Right atrium auricular region (tissue), 2 donors: ENCODE measurements at places on chromosomes 11 and 22. TPM values are rescaled to one million over a fixed set of nuclear protein-coding genes. Genes with fewer than 3 reads are reported as not detected.

- no peak for DNase-seq
Measured at GRCh38 chr11:22431106-22431505, 92.9 kb downstream of the SLC17A6 start.

Gene NXPE4
- not detected for total RNA-seq

GRCh38 chr22:20105456-20106204 is 10.3 kb upstream of the RANBP1 start:
- no peak for DNase-seq

GRCh38 chr11:33930317-33931021 is 38.6 kb upstream of the LMO2 start:
- DNase-seq: no peak

DNA sequence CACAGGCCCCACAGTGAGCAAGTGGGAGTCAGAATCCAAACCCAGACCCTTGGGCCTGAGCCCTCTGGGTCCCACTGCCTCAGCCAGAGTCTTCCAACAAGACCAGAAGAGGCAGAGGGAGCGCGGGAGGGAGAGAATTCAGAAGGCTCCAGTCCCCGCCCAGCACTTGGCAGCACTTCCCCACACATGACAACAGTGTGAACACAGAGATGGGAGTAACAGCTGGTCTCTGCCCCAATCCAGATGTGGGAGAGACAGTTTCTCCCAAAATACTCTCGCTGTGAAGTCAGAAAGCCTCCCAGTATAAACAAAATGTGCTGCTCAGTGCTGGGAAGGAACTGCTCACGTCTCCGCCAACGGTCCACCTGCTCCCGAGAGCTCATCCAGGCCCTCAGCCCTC is 219.9 kb downstream of the MN1 start:
- peak; percentile 90 for DNase-seq

DNA sequence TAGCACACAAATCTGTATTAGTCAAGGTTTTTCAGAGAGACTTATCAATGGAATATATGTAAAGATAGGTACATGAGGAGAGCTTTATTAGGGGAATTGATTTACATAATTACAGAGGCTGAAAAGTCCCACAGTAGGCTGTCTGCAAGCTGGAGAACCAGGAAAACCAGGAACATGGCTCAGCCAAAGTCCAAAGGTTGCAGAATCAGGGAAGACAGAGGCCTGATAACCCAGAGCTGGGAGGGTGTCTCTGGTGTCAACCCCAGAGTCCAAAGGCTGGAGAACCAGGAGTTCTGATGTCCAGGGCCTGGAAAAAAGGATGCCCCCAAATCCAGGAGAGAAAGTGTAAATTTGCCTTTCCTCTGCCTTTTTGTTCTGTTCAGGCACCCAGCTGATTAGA is 16.3 kb upstream of the OR5F1 start:
- DNase-seq: no peak
